ENCODE measurements at places on chromosomes 12 and 14.

DNA sequence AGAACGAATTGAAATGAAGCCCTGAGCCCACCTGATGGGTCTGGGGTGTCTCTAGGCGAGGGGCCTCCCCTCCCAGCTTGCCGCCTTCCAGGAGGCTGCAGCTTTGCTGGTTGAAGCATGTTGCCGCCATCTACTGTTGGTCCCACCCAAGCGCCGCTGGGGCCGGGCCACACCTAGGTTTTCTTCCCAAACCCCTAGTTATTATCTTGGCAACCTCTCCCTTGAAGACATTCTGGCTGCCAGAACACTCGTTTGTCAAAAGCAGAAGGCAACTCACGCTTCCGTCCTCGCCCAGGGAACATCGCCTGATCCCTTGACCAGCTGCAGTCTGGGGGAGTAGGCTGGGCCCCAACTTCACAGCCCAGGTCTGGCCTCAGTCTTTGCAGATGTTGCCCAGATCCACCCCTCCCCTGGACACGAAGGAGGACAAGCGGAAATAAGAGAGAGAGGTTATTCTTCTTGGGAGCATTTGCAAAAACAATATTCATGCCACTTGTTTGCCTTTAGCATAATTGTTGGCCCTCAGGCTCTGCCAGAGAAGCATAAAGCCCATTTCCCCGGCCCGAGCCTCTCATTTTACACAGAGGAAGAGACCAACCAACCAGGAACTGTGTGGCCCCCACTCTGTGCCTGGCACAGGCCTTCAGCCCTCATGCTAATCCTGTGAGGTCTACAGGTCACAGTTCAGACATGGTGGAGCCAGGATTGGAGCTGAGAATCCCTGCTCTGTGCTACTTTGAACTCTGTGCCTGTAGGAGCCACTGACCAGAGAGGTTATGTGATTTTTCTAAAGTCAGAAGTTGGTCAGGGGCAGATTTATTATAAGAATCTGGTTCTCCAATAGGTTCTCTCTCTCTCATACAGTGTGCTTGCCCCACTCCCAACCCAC, 6.8 kb downstream of the EMP1 start:
- no peak for DNase-seq

DNA sequence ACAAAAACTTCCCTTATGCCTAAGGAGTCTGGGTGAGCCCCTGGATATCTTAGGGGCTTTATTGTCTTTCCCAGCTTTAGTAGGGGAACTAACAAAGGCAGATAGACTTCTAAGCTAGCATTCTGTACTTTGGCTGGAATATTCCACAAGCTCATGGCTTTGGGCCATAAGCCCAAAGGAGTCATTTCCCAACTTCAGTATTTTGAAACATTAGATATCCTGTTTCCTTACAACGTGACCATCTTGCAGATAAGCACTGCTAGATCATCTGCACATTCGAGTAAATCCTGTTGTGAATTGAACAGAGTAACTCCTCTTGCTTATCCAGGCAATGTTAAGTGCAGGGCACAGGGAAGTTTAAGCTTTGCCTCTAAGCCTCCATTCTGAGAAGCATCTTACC, 70.6 kb upstream of the ACTN1 start:
- no peak for DNase-seq

GRCh38 chr14:61280526-61281185, 482 bp downstream of the TMEM30B start:
- DNase-seq = peak; percentile 65

DNA sequence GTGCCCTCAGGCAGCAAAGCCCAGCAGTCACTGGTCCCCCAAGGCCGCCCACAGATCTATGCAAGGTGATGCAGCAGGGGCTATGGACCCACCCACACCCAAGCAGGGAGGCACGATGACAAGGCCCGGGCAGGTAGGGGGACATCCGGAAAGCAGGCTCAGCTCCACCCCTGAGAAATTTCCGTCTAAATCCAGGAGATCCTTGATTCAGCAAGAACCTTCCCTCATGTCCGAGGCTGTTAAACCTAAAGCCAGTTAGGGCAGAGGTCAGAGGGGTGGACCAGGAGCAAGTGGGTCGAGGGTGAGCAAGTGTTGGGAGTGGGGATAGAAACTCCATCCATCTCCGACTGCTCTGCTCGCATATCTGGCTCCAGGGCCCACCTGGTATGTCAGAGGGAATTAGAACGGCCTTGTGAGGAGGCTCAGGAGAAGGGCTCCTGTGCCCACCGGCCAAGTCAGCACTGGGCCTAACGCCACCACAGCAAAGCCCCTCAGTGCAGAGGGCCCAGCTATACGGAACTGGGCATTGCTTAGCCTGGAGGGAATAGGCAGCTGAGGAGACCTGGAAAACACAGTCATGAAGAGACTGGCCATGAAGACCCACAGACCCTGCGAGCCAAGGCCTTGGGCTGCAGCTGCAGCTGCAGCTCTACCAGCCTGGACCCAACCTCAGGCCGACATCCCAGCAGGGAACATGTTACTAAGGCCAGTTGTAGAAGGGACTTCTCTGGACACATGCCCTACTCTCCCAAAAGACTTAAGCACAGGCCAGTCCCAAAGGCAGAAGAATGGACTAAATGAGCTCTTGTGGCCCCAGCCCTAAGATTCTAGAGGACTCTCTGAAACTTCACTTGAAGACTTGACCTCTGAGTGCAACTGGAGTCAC, 34.3 kb downstream of the DAD1 start:
- no peak for DNase-seq

DNA sequence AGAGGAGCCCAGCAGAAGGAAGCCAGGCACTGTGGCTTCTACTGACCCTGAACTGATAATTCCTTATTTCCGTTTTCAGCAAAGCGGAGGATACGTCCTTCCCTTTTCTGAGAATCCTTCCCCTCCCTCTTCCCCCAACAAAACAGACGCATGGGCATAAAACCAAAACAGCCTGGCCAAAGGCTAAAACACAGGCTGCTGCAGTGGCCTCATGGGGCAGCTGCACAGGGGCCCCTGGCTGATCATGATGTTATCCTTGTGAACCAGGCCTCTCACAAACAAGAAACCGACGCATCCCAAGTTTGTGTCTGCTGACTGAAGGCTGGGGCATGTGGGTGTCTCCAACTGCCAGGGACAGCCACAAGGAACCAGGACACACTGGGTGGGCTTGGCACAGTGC, 23.4 kb upstream of the STON2 start:
- DNase-seq = no peak

DNA sequence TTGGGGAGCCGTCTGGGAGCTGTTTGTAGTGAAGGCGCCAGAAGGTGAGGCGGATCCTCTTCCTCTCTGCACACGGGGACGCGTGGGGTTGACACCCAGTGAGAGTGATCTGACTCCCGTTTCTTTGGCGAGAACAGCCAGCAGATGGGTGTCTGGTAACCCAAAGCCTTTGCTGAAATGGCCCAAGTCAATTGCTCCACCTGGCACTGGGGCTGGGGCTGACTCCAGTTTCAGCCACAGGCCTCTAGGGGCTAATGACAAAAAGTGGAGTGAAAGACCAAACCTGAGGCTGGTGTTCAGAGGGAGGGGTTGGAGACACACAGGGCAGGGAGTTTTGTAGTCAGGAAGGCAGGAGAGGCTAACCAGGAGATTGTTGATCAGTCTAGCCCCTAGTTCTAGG, 87.0 kb downstream of the FRMD6 start:
- DNase-seq = peak; percentile 6

GRCh38 chr12:46430340-46430948, 57.9 kb upstream of the SLC38A2 start:
- DNase-seq = no peak

DNA sequence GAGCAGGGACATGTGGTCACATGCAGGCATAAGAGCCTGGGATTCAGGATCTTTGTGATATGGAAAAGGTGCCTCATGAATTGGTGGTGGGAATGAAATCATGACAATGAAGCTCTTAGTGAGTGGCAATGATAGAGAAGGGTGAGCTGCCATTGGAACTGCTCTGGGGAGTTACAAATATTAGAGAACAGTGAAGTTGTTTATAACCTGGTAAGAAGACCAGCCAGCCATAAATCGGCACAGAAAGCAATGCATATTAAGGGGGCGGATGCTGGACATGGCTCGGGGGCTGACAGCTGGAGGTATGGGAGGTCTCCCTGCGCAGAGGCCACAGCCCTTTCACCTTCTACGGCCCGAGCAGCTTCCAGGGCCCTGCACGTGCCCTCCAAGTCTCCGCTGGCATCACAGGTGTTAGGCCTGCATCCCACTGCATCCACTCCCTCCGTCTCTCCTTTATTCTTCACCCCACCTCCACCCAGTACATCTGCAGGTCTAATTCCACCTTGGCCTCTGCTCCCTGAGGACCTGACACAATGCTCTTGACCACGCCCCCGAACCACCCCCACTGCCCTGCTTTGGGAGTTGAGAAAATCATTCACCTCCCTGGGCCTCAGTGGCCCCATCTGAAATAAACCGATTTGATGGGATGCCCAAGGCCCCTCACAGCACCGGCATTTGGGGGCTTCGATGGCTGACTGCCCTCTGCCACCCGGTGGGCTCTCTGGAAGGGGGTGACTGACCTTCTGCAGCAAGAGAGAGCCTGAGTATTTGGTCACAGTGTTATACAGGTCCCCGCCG, 4.1 kb downstream of the CACNA2D4 start:
- DNase-seq = peak; percentile 1

GRCh38 chr14:22502551-22502950, 86.5 kb downstream of the DAD1 start:
- no peak for DNase-seq

- DNase-seq = no peak
Observed at GRCh38 chr14:68172627-68173026, 353.0 kb downstream of the RAD51B start.

DNA sequence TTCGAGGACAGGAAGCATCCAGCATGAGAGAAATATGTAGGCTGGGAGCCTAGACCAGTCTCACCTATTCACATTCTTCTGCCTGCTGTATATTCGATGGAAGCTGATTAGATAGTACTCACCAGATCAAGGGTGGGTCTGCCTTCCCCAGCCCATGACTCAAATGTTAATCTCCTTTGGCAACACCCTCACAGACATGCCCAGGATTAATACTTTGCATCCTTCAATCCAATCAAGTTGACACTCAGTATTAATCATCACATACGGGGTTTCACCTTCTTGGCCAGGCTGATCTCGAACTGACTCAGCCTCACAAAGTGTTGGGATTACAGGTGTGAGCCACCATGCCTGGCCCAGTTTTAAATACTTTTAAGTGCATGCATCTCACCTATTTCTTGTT, 30.5 kb upstream of the SLC10A1 start:
- no peak for DNase-seq

- no peak for DNase-seq
Observed at GRCh38 chr14:32319368-32320049, 9.6 kb upstream of the AKAP6 start.

GRCh38 chr12:127162902-127163301, 1104.1 kb upstream of the TMEM132C start:
- no peak for DNase-seq

DNA sequence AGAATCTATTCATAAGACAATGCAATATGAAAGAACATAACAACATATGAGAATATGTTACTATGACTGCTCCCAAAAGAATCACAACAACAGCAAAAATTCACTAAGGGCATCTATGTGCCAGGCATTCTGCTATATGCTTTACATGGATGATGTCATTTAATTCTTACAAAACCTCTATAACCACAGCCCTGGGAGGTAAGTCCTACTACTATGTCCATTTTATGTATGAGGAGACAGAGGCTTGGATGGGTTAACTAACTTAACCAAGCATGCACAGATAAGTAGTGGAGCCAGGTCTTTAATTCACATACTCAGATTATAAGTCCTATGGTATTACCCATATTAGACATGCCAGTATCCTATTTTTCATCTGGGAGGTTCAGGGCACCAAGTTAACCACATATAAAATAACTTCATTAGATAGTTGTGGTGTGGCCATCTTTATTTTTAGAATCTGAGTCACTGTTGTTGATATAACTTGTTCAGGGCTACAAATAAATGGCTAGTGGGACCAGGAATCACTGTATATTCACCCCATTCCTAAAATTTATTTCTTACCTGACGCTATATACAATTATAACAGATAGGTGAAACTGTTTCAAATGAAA, 33.2 kb upstream of the RAD51AP1 start:
- no peak for DNase-seq

- DNase-seq = no peak
Observed at GRCh38 chr12:124753228-124753591, 110.5 kb downstream of the SCARB1 start.

DNA sequence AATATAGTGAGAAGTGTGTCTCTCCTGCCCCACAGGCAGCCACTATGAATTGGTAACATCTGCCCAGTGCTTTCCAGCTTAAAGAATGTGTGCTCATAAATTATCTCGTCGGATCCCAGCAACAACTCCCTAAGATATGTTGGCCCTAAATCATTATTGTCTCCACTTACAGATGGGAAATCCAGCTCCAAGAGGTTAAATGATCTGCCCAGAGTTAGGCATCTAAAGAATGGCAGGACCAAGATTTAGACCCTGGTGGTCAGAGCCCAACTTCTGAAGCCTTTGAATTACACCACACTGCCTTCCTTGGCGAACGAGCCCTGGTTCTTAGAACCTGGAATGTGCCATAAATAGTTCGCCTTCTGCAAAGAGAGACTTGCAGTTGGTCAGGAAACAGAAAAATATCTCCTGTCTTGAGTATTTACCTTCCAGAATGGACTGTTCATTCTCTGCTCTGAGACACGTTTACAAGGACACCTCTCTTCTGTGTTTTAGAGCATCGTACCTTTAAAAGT, 20.1 kb upstream of the PLEK2 start:
- no peak for DNase-seq

DNA sequence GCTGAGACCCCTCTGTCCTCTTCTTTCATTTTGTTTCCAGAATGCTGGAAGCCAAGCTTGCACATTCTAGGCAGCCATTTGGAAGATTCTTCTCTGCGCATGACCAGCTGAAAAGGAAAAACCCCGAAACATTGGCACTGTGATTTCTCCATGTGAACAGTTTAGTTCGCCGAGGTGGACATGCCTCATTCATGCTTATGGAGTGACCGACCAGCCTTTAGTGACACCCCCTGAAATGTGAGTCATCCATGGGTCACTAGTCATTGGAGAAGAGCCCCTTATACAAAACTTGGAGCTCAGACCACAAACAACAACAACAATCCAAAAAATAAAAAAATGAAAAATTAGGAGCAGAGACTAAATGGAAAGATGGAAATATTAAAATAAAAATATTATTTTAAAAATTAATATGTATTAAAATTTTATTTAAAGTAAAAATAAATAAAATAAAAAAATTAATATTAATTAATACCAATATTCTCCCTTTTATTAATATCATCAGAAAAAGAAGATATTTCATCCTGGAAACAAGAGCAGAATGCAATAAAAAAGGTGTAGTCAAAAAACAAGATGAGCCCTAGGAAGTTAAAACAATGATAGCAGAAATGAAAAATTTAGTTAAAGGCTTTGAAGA, 9.5 kb upstream of the KRT7 start:
- DNase-seq = no peak

GRCh38 chr12:130981074-130981742, 27.5 kb downstream of the ADGRD1 start:
- peak; percentile 24 for DNase-seq

DNA sequence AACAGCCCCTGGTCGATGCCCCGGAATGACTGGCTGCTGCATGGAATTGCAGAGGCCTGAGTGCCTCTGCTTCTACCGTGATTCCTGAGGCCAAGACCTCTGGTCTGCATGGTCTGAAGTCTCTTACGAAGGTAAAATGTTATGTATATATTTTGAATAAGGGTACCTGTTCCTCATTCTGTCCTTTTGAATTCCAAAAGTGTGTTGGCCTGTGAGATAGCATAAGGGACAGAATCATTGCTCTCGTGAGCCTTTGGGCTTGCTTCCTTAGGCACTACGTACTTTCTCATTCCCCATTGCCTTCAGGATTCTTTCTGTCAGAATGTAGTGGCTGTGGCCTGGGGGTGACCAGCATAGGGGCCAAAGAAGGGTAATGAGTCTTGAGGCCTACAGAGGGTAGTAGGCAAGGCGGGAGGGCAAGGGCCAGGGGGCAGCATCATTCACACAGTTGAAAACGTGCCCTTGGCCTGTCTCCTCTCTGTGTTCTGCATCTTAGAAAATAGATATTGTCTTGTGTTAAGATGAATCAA, 19.5 kb downstream of the TRAF3 start:
- no peak for DNase-seq
